ENCODE measurements at places on chromosomes 7 and 10.

- no peak for DNase-seq
These were observed 175.6 kb downstream of the HDAC9 start for GRCh38 chr7:18671176-18671575.

- DNase-seq: no peak
These were observed 160.5 kb downstream of the BAMBI start for GRCh38 chr10:28837613-28838390.

DNA sequence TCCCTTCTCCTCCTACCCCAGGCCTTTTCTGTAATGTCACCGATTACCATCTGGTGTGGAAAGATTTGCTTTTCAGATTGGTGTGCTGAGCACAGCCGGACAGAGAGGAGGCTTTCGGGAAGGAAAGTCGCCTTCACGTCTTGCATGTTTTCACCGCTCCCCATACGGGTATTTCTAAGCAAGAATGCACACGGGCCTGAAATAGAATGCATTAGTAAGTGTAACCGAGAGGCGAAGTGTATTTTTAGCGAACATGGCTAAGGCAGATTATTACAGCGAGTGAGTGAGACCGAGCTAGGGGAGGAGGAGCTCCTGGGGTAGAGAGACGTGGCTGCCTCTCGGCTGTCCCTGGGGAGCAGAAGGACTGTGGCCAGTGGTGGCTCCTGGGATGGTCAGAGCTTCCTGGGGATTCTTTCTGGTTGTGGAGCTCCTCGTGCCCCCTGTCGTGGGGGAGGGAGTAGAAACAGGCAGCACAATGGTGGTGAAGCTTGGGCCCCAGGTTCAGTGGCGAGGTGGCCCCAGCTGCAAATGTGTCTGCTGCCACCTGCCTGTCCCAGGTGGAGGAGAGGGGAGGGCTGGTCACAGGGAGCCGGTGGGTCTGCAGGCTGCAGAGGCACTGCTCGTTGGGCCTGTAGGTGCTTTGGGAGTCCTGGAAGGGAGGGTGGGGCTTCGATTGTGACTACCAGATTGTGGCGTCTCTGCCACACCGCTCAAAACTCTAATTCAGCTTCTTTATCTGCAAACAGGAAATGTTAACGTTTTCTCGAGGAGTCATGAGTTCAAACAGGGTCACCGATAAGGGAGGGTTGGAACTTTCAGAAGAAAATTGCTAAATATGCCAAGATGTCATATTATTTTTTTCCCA, 135.8 kb downstream of the CAMK1D start:
- DNase-seq: peak; percentile 77

DNA sequence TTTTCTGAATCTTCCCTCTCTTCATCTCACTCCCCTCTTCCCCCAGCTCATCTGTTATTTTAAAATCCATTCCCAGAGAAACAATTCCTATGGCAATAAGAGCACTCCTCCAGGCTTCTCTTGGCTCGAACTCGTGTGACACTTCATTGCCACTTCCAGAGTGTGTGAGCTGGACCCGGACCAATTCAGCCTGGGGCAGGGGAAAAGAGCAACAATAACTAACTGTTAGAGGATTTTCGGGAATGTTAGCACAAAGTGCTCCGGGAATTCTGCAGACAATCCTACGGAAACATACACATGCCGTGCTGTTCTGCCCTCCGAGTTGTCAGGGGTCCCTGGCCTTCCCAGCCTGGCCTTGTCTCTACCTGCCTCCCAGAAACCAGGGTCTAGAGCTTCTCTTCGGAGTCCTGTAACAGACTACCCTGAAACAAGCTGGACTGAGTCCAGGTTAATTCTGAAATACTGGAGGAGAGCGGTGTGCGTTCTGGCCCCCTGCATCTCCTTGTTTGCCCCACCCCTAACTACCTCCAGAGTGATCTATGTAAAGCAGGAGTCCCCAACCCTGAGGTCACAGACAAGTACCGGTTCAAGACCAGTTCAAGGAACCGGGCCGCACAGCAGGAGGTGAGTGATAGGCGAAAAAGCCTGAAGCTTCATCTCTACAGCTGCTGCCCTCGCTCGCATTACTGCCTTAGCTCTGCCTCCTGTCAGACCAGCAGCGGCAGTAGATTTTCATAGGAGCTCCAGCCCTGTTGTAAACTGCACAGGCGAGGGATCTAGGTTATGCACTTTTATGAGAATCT, 11.3 kb downstream of the COL26A1 start:
- no peak for DNase-seq

DNA sequence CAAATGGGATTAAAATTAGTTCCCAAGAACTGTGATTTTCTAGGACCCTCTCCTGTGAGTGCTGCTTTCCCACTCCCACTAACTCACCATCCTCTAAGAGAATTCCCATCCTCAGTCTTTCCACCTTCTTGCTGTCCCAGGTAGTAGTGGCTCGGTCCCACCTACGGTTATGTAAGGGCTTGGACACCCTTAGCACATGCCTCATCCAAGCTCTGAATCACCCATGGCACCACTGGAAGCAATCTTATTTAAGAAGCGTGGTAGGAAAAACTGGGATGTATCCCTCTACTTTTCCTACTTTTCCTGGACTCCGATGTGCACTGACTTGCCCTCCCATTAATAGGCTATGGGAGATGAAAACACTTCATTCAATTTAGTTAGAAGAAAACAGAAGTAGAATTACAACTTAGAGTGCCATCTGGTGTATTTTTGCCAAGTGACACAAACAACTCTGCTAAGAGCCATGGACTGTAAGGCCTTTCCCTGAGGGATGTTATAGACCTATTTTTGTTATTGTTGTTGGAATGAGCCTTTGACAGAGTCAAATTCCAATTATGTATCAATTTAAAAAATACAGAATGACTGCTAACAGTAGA, 13.7 kb upstream of the ANKRD22 start:
- no peak for DNase-seq

- no peak for DNase-seq
These were observed 54.7 kb upstream of the LSM8 start for GRCh38 chr7:118129041-118129795.

DNA sequence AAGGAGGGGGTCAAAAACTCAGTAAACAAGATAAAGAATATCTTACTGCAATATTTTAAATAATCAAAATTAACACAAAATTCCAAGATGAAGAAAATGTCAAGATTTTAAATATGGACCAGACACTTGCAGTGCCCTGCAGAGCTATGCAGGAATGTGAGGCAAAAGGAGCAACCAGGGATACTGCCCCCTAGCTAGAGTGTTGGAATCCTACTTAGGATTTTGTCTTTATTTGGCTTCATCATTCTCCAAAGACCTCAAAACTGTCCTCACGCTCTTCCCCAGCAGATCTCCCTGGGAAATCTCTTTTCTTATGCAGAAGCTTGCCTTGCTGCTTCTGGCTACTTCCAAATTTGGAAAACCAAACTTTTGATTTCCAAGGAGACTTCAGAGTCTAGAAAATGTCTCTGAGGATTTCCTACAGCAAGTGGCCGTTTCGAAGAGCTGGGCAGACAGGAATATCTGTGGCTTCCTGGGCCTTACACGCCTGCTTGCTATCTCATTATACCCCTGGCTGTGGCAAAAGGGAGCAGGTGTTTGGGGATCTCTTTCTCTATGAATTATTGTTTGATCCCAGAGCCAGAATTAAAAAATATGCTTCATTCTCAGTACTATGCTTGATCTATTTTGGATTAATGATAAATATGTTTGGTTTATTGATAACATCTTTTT, 232.2 kb upstream of the BMPER start:
- no peak for DNase-seq

- no peak for DNase-seq
These were observed 360.8 kb downstream of the CRPPA start for GRCh38 chr7:16060502-16060901.

DNA sequence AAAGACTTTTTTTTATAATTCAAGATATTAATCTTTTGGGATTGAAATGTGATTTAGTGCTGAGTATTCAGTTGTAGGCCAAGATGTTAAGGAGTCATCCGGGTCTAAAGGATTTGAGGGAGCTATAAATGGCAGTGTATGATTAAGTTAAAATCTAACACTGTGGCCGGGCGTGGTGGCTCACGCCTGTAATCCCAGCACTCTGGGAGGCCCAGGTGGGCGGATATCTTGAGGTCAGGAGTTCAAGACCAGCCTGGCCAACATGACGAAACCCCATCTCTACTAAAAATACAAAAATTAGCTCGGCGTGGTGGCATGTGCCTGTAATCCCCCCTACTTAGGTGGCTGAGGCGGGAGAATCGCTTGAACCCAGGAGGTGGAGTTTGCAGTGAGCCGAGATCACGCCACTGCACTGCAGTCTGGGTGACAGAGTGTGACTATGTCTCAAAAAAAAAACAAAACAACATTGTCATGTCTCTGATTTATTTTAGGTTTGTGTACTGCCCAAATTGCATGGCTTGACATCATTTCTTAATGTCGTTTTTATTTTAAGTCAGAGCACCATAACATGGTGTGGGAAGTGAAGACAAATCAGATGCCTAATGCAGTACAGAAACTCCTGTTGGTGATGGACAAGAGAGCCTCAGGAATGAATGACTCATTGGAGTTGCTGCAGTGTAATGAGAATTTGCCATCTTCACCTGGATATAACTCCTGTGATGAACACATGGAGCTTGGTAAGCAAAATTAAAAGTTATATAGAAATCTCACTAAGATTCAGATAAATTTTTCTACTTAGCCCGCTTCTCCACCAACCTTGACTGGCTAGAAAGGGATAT, 10.7 kb downstream of the HBP1 start:
- no peak for DNase-seq

- DNase-seq: no peak
These were observed 31.0 kb downstream of the CUX1 start for GRCh38 chr7:101848208-101848951.

GRCh38 chr10:119450606-119451299, 91.8 kb downstream of the RGS10 start:
- no peak for DNase-seq

GRCh38 chr7:988426-988911, 5.5 kb downstream of the CYP2W1 start:
- no peak for DNase-seq

GRCh38 chr10:62924344-62924748, 108.2 kb upstream of the EGR2 start:
- DNase-seq: no peak

DNA sequence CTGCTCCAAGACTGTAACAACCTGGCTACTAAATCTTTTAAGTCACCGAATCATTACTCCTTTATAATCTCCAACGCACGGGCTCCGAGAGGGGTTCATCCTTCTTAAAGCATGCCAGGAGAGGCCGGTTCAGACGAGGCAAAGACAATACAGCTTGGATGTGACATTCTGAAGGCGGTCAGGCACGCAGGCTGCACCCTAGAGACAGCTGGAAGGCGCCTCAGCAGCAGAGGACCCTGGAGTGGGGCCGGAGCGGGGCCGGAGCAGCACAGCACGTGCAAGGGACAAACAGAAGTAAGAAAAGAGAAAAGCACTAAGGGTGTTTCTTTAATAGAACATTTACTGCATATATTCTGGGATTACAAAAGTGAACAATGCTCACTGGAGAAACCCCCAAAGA, 97.8 kb upstream of the PPP2R2D start:
- no peak for DNase-seq

DNA sequence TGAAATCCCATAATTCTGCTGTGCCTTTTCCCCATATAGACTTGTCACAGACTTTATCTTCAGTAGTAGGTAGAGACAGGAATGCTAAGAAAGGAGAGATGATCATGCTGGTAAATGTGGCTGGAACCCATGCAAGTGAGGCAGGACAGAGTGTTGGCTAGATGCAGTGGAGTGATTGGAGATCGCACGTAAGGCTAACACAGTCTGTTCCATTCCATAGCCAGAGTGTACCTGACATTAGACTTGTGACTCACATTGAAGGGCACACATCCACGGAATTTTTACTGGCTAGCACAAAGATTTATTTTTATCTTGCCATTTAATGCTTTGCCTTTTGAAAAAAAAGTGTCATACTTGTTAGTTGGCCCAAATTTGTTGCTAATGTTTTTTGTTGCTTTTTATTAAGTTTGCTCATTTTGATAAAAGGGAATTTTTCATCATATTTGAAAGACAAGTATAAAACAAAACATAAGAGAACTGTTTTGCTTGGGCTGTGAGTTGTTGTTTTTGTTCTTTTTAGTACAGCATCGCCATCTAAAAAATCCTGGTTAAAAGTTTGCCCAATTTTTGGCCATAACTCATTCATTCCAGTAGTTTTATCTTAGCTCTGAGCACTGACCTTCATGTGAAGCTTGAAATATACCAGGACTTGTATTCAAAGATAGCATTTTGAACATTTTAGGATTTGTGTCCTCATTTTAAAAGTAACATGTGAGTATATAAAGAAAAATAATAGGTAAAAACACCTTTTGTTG, 81.0 kb downstream of the CPED1 start:
- DNase-seq: no peak

GRCh38 chr10:129742742-129743550, 221.1 kb downstream of the EBF3 start:
- no peak for DNase-seq

DNA sequence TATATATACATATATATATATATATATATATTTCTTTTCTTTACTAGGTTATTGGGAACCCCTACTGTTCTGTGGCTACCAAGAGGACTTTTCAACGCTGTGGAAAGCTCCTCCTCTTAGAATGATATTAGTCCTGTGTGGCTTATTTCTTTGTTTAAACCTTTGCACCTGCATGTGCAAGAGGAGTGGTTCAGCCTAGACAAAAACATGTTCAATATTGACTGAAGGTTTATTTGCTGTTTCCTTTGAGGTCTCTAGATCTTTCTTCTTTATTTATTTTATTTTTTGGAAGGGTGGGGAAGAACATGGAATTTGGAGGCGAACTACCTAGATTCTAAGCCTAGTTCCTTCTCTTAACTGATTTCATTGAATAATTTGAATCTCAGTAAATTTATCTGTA, 118.1 kb downstream of the GNAT3 start:
- DNase-seq: no peak

DNA sequence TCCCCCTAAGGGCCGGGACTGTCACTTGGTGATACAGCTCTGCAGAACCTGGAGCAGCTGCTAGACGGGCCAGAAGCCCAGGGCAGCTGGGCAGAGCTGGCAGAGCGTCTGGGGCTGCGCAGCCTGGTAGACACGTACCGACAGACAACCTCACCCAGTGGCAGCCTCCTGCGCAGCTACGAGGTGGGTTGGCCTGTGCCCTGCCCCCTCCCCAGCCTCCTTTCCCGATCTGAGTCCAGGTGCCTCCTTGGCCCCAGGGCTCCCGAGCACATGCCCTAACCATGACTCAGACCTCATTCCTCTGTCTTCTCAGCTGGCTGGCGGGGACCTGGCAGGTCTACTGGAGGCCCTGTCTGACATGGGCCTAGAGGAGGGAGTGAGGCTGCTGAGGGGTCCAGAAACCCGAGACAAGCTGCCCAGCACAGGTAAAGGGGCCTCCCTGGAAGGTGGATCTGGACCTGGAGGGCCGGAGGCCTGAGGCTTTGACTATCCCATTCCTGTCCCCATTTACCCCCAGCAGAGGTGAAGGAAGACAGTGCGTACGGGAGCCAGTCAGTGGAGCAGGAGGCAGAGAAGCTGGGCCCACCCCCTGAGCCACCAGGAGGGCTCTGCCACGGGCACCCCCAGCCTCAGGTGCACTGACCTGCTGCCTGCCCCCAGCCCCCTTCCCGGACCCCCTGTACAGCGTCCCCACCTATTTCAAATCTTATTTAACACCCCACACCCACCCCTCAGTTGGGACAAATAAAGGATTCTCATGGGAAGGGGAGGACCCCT, 6.4 kb downstream of the NFKB2 start:
- no peak for DNase-seq

Measured in GM12864 (cell line).